ENCODE measurements at places on chromosomes 12 and 14. TPM values are rescaled to one million over a fixed set of nuclear protein-coding genes. Genes with fewer than 3 reads are reported as not detected.

LMBR1L gene
- 40.7 TPM for total RNA-seq

ARMH4 gene
- 7.5 TPM for total RNA-seq

MSI1 gene
- total RNA-seq: not detected

- DNase-seq: no peak
Measured at GRCh38 chr14:95623195-95623594, 63.0 kb upstream of the TCL1B start.

GRCh38 chr14:103103461-103104388 is 9.2 kb downstream of the EXOC3L4 start:
- DNase-seq: no peak

GRCh38 chr14:49303946-49304516 is 282.1 kb downstream of the RPS29 start:
- peak; percentile 57 for DNase-seq

- no peak for DNase-seq
Measured at GRCh38 chr14:68079941-68080697, 260.5 kb downstream of the RAD51B start.

DNA sequence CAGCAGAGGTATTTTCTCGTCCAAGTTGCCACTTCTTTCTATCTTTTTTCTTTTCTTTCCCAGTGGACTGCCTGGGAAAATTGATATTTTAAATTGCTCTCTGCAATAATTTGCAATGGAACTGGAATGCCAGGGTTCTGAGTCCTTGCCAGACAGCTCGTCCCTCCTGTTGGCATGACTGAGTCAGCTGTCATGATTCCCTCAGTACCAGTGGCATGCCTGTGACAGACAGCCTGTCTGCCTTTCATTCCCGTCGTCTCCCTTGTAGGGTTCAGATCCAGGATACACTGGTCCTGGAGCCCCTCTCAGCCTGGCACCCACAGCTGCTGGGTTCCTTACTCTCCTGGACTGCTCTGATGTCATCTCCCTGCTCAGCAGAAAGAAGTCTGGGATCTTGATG is 84.8 kb downstream of the PTPN11 start:
- DNase-seq: no peak

Measured in thyroid gland (tissue), 4 donors.